ENCODE measurements at places on chromosomes 4 and X.

GRCh38 chr4:139660568-139661043 lies 5.0 kb upstream of the MGST2 start:
- DNase-seq, result no peak

DNA sequence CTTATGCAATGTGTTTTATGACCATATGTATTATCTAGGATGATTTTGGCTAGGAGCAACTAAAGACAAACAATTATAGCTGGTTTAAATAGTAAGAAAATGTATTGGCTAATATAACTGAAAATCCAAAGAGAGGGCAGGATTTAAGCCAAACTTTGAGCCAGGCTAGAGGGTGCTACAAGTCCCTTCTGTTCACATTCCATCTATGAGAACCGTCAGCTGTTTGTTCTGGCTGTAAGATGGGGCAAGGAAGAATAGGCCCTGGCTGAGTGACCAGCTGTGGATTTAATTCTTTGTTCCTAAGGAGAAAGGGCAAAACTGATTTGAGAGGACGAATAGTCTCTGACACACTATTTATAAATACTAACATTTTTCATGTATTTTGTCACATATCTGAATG lies 79.2 kb upstream of the UGT8 start:
- no peak for DNase-seq

DNA sequence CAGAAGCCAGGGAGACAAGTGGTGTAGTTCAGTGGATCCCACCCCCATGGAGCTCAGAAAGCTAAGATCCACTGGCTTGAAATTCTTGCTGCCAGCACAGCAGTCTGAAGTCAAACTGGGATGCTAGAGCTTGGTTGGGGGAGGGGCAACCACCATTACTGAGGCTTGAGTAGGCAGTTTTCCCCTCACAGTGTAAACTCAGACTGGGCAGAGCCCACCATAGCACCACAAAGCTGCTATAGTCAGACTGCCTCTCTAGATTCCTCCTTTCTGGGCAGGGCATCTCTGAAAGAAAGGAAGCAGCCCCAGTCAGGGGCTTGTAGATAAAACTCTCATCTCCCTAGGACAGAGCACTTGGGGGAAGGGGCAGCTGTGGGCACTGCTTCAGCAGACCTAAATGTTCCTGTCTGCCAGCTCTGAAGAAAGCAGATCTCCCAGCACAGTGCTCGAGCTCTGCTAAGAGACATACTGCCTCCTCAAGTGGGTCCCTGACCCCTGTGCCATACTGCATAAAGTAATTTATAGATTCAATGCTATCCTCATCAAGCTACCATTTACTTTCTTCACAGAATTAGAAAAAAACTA lies 163.2 kb downstream of the HHIP start:
- no peak for DNase-seq

- DNase-seq, result no peak
Measured at GRCh38 chr4:47418147-47418546, 45.4 kb downstream of the COMMD8 start.

DNA sequence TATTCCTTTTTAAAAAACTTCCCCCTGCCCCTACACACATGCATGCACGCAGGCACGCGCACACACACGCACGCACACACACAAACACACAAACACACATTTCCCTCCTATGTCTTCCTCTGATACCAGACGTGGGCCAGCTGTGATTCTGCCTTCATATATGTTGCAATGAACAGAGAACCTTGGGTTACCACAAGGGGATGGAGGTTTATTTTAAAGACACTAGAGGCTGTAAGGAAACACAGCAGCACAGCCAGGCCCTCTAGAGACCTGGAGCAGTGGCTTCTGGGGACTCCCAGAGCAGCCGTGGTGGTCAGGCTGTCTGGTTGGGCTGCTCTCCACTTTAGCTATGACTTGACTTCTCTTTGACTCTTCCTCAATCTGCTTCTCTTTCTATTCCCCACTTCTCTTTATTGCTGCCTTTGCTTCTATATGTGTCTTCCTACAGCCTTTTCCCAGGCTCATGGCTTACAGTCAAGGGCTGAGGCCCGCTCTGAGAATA lies 3.2 kb upstream of the TLR10 start:
- no peak for DNase-seq

GRCh38 chr4:126448086-126448845 lies 1133.5 kb downstream of the FAT4 start:
- DNase-seq, result no peak

GRCh38 chr4:87118421-87118820 lies 102.0 kb downstream of the KLHL8 start:
- DNase-seq, result no peak

DNA sequence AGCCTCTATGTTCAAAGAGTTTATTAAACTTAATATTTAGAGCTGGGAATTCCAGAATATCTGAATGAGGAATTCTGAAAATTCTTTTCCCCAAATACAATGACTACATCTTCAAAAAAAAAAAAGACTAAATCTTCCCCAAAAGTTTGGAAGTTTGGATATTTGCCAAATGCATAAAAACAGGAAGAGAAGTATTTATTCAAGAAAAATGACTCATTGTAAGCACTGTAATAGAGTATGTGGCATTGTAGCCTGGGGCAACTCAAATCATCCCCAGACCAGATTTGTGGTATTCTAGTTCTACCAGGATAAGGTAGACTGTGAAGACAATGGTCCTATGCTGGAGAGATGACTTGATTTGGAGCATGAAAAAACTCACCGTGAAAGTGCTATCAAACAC lies 78.5 kb upstream of the PDHA2 start:
- no peak for DNase-seq

All from activated CD4-positive, alpha-beta T cell treated with anti-CD3 and anti-CD28 coated beads for 4 hours (primary cell).